ENCODE measurements at places on chromosomes 2 and 18.

- no peak for DNase-seq
These were observed 30.2 kb upstream of the ROCK1 start for GRCh38 chr18:21141668-21142422.

DNA sequence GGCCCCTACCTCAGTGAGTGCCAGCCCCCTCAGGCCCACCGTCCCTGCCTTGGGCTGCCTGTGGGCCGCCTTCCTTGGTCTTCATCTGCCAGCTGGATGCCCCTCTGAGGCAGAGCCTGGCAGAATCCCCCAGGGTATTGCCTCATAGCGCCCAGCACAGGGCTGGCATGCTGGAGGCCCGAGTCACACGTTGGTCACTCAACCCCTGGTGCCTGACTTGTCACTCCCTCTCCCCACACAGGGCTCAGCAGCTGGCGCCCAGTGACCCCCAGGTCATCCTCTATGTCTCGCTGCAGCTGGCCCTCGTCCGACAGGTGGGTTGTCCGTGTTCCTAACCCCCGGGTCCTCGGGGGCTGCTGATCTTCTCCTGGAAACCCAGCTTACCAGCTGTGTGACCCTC is 108.4 kb upstream of the MCFD2 start:
- no peak for DNase-seq

DNA sequence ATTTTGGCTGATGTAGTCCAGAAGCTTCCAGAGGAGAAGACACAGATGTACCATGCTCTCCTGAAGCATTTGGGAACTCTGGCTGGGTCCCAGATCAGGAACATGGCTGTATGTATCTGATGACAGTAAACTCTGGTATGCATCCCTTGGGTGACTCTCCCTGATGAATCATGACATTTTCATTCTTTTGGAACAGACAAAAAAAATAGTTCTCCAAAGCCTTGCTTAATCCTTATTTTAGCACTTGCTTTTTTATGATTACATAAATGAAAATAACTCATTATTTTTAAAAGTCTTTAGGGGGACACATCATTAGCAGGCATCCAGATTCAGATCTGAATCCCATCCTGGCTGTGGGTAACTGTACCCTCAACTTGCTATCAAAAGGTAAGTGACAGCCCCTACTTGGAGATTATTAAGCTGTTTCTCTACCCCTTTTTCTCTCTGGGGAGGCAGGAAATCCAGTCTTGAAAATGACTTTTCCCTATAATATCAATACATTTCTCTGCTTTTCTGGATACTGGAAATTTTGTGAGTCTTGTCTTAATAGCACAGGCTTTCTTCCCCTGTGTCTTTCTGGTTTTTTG is 23.3 kb downstream of the AOX1 start:
- DNase-seq, result no peak

DNA sequence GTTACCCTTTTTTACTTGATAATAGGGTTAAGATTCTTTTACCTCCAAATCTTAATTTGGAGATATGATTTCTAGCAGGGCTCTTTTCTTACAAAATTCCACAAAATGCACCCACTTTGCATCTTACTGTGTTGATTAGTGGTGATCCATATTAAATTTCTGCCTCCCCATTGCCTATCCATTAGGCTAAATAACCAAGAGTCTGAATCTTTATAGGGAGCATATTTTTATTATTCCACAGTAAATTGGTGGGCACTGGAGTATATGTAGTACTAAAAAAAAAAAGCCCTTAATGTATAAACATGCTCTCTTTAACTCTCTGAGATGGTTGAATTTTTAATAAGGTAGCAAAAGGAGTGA is 8.1 kb upstream of the TXNDC2 start:
- DNase-seq, result no peak

GRCh38 chr2:19649142-19649541 is 252.6 kb downstream of the TTC32 start:
- DNase-seq, result no peak
